ENCODE measurements at places on chromosomes 1 and 21.

DNA sequence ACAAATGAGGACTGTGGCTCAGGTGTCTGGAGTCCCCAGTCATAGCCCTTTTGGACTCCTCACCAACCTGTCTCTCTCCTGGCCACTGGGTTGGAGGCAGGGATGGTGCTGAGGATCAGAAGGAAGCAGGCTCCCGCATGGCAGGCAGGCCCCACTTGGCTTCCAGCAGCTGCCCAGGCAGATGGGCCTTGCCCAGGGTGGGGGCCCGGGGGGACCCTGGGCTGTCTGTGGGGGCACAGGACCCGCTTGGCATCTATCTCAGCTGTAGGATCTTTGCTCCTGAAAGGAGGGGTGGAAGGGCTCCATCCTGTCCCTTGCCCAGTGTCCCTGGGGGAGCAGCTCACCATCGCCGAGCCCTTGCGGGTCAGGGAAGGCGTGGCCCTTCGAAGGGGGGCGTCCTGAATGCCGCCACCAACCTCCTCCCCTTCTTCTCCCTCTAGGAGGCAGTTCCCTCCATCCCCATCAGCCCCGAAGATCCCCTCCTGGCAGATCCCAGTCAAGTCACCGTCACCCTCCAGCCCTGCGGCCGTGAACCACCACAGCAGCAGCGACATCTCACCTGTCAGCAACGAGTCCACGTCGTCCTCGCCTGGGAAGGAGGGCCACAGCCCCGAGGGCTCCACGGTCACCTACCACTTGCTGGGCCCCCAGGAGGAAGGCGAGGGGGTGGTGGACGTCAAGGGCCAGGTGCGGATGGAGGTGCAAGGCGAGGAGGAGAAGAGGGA lies 154.5 kb downstream of the PEX14 start:
- DNase-seq = no peak

DNA sequence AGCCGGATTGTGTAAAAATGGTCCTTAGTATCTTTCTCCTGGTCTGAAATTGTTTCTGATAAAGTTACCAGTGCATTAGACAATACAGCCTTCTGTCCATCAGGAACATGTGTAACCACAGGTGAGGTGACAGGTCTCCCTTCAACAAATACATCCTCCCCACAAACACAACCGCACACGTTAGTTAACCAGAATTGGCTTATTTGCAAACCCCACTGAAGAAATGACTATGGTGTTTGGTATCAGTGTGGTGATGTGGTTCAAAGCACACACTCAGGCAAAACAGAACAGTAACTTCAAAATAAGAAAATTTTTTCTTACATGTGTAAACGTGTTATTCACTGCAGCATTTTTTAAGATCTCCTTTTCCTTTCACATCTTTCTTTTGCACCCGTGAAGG lies 517.2 kb upstream of the NR5A2 start:
- DNase-seq = no peak

GRCh38 chr1:218080863-218081262 lies 204.2 kb upstream of the RRP15 start:
- DNase-seq = no peak

DNA sequence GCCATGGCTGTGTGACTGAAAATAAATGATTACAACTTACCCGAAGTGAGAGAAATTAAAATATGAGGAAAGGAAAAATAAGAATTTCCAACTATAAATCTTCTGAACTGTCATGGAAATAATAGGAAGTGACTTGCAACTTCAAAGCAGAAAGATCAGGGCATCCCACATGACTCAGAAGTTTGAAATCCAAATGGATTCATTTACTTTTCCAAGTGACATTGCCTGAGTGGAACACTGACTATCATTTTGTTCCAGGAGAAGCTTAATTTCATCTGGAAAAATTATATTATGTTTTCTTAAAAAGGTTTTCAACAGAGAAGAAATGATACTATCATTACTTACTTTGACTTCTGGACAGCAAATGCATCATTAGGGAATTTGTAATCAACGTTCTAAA lies 110.8 kb downstream of the GREM2 start:
- no peak for DNase-seq

- DNase-seq = no peak
These were observed 232.9 kb upstream of the B3GALT2 start for GRCh38 chr1:193419295-193419694.

DNA sequence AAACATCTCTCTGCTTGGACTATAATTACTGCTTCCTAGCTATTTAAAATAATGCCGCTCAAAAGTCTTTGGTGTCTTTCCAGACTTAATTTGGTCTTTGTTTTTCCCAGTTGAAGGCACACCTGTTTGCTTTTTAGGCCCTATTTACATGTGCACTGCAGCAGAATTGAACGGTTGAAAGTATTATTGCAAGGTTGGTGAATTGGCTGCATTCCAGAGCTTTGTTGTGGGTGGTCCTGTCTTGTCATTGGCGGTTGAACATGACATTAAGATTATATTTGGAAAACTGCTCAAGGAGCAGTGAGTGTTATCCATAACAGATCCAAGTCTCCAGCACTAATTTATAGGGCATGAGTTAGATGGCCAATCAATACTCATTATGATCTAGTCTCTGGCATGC lies 656.3 kb downstream of the PTPRC start:
- no peak for DNase-seq

GRCh38 chr1:158163000-158163947 lies 17.4 kb upstream of the CD1D start:
- no peak for DNase-seq

GRCh38 chr1:173476665-173477285 lies 360 bp upstream of the PRDX6 start:
- DNase-seq = no peak

GRCh38 chr1:81183553-81183952 lies 617.2 kb upstream of the ADGRL2 start:
- no peak for DNase-seq

GRCh38 chr1:89888480-89889322 lies 67.9 kb downstream of the LRRC8D start:
- no peak for DNase-seq

DNA sequence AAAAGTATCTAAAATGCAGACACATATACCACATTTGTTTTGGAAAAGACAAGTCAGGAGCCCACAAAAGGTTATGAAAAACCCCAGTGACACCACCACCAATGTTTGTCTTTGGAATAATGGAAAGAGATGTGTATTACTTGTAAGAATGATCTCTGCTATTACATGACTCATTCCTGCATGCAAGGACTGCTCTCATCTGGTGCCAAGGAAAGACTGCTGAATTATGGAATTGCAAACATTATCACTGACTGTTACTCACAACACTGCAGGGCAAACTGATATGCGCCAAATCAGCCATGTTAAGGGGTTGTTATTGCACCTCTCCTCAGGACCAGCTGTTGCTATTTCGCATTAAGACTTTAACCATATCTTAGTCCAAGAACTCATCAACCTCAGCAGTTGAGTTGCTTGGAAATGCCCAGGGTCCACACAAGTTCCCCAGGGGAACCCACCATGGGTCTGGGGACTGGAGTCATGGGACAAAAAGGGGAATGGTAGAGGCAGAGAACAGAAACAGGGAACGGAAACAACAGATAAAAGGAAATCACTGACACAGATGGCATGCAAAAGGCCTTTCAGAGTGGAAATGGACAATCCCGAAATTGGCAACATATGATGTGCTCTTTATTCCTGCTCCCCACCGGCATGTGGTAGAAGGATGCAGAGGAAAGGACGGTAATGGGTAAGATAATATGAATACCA lies 34.4 kb downstream of the CAPZB start:
- no peak for DNase-seq

Measured in cortex of kidney (tissue), 1 donor.